ENCODE measurements at places on chromosomes 3 and 15.
A peak's percentile ranks its signal among the peaks of the same experiment; 100 is the strongest.

- no peak overlapping the region for H3K27ac ChIP-seq
- H3K4me3 ChIP-seq: no peak overlapping the region
- no peak for DNase-seq
- no peaks in the 10 kb centered on the region for H3K27me3 ChIP-seq
- H3K36me3 ChIP-seq: no peaks in the 10 kb centered on the region
Observed at GRCh38 chr3:152458376-152459117, 189.8 kb downstream of the MBNL1 start.

- no peaks in the 10 kb centered on the region for H3K36me3 ChIP-seq
- peak; percentile 86 for DNase-seq
- no peak overlapping the region for H3K4me3 ChIP-seq
- peaks cover 20% of the 10 kb centered on the region for H3K4me1 ChIP-seq
Observed at GRCh38 chr3:54951405-54951804, 23.5 kb upstream of the LRTM1 start.

DNA sequence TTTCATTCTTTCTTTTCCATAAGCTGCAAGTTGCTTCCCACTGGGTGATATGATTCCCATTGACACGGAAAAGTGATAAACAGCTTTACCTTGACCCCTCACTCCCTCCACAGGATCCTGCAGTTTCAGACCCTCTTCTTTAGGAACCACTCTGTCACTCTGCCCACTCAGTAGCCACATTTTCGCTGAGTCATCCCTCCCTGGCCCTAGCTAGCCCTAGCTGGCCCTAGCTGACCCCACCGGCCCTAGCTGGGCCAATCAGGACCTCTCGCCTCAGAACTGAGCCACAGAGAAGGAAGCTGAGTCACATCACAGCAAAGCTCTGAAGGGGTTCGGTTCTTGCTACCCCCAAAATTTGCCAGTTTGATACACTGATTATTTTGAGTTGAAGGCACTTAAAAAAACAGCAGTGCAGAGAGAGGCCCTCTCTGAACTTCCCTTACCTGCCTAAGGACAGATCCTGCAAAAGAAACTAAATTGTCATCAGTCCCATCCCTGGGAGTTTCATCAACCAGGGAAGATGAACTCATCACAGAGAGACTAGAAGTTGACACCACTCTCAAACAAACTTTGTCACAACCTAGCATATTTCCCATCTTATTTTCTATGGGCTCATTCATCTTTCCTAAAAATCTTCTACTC is 233.5 kb upstream of the PROK2 start:
- DNase-seq: no peak
- H3K27ac ChIP-seq: no peak overlapping the region
- no peaks in the 10 kb centered on the region for H3K27me3 ChIP-seq
- no peak overlapping the region for H3K4me3 ChIP-seq
- no peaks in the 10 kb centered on the region for H3K4me1 ChIP-seq
- no peaks in the 10 kb centered on the region for H3K36me3 ChIP-seq

DNA sequence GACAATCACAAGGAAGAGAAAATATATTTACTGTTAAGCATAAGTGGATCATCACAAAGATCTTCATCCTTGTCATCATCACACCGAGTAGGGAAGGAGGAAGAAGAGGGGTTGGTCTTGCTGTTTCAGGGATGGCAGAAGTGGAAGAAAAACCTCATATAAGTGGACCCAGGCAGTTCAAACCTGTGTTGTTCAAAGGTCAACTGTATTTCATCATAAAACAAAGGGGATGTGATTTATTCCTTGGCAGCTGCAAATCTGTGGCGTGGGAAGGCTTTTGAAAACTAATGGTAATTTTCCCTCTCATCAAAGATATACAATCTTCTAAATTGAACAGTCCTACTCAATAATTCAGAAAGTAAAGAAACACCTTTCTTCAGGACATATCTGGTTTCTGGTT is 129.9 kb upstream of the ABI3BP start:
- H3K4me3 ChIP-seq: no peak overlapping the region
- no peaks in the 10 kb centered on the region for H3K36me3 ChIP-seq
- DNase-seq: no peak
- H3K27ac ChIP-seq: peak overlapping the region; percentile 23
- H3K27me3 ChIP-seq: no peaks in the 10 kb centered on the region
- H3K4me1 ChIP-seq: no peaks in the 10 kb centered on the region

GRCh38 chr3:116963802-116964201 is 254.2 kb downstream of the TUSC7 start:
- no peak overlapping the region for H3K4me3 ChIP-seq
- no peak overlapping the region for H3K27ac ChIP-seq
- DNase-seq: no peak

GRCh38 chr15:87962428-87962827 is 294.1 kb downstream of the NTRK3 start:
- peaks cover 13% of the 10 kb centered on the region for H3K27me3 ChIP-seq
- H3K36me3 ChIP-seq: no peaks in the 10 kb centered on the region
- no peaks in the 10 kb centered on the region for H3K4me1 ChIP-seq
- H3K27ac ChIP-seq: no peak overlapping the region
- no peak for DNase-seq
- H3K4me3 ChIP-seq: no peak overlapping the region

DNA sequence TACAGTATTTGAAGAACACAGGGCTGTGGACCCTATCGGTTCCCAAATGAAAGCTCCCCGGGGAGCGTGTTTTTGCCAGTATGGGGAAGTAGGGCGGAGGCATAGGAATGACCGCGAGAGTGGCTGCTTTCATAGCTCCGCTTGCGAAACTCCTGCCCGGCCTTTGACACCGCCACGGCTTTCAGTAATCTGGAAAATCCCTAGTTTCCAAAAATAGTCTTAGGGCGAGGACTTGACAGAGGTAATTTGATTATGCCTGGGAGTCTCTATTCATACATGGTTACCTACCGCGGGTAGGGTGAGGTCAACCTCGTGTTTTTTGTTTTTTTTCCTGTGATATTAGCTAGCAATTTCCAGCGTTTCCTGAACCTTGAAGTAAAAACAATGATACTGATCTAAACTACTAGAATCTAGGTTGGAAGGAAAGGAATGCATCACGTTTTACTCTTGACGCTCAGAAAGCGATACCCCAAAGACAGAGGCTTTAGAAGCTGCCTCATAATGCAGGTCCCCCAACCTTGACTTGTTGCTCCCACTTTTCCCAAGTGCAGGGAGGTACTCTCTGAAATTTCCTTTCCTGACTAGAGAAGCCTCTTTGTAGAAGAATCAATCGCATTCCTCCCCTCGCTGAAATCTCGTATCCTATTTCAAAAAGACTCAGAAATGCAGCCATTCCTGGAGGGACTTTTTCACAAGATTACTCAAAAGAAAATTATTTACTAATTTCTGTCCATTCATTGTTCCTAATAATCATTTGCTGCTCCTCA is 894 bp upstream of the CCNL1 start:
- peak overlapping the region; percentile 40 for H3K4me3 ChIP-seq
- no peaks in the 10 kb centered on the region for H3K27me3 ChIP-seq
- H3K36me3 ChIP-seq: no peaks in the 10 kb centered on the region
- DNase-seq: peak; percentile 95
- peak overlapping the region; percentile 100 for H3K27ac ChIP-seq
